GM13976 (cell line): ENCODE measurements at places on chromosomes 2 and 18.

- no peak for DNase-seq
These were observed 37.7 kb downstream of the STON1 start for GRCh38 chr2:48567671-48568070.

DNA sequence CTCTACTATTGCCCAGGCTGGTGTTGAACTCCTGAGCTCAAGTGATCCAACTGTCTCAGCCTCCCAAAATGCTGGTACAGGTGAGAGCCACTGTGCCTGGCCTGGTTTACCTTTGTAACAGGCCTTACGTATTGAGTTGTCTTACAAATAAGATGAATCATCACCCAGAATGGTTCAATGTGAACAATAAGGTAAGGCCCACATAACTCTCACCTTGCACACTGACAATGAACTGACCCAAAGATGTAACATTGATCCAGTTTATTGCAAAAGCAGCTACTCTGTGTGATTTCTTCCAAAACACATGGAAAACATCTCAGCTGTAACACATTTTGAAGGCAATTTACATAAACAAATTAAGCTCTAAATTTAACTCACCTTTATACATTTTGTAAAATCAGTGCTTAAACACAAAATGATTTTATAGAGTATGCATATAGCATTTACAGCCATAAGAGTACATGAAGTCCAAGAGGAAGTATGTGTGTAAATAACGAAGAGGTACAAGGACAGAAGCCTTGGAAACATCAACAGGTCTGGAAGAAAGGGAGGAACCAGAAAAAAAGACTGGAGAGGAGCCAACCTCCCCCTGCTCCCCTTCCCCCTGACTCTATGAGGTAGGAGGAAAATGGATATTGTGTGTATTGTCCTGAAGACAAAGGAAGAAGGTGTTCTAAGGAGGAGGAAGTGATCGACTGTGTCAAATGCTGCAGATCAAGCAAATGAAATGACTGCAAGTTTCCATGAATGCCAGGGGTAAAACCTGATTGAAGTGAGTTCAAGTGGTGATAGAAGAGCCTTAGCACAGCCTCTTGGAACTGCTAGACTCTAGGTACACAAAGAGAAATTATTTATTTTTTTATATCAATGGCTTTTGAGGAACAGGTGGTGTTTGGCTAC lies 5.6 kb upstream of the WDFY1 start:
- no peak for DNase-seq

DNA sequence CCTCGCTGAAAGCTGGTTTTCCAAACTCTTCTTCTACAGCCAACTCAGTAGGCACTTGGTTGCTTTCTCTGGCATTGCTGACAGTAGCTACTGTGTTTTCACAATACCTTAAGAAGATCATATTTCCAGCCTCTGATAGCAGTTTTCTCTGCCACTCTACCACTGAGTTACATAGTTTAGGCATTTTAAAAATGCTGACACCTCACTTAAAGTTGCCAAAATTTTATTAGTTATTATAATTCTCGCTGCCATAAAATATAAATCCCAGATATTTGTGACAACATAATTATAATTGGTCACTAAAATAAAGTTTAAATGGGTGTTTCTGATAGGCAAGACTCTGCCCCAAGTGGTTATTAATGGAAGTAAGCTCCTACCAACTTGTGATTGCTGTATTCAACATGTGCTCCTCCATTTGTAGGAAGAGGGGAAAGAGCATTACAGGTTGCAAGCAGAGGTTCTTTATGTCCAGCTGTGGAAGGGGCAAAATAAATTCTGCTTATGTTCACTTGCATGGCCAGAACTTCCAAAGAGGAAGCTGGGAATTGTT lies 1202.8 kb downstream of the CNTNAP5 start:
- no peak for DNase-seq

- DNase-seq = no peak
These were observed 484.7 kb upstream of the RAB12 start for GRCh38 chr18:8124232-8125146.

DNA sequence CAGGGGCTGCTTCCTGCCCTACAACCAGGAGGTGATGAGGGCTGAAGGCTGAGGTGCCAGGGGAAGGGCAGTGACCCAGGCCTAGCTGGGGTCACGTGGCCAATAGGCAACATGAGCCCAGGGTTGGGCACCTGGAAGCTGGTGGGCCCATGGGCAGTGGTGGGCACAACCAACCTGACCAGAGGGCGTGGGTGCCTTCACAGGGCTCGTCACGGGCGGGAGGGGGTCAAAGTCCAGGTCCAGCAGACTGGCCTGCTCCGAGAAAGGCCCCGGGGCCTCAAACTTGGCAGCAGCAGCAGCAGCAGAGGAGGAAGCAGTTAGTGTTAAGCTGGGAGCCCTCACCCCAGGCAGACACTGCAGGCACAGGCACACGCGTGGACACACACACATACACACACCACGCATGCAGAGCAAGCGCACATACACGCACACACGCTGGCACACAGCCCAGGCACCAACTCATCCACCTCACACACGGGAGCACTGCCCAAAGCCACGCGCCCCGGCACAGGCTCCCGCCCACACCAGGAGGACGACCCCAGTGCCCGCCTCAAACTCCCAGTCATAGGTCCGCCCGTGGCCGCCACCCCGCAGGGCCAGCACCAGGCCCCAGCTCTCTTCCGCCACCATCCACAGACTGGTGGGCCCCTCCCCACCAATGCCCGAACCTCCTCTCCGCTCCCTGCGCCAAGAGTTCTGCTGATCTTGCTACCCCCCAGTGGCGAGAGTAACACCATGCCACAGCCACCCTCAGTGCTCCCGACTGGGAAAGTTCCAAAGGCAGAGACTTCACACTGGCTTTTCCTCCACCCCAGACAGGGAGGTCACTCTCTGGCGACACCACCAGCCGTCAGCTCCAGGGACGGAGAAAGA lies 53.0 kb downstream of the BIN1 start:
- DNase-seq = no peak

GRCh38 chr2:33581872-33582271 lies 17.2 kb downstream of the FAM98A start:
- no peak for DNase-seq

GRCh38 chr18:54641734-54642133 lies 50.7 kb downstream of the DYNAP start:
- DNase-seq = no peak

DNA sequence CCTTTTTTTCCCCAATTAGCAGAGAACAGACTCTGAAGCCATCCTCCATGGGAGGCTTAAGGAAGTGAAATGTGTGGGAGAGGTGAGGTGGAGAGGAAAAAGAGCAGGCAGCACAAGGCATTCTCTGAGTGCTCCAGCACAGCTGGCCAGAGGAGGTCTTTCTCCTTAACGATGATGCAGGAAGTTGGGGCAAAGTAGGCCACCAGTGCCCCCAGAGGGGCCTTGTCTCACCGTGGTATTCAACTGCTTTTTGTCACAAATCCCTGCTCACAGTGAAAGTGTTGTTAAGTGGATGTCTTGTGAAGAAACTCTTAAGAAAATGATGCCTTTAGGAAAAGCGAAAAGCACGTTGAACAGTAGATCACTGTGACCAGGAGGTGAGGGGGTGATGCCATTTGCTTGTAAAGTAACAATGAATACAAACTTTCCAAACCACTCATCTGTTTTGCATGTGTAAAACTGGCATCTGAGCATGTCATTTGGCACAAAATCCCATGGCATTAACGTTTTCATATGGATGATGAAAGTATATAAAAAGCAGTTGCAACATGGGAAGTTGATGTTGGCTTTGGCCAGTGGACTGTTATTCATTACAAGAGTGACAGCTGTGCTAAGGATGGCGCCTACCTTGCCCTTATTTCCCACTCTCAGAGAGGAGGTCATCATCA lies 49.2 kb upstream of the CDC42EP3 start:
- DNase-seq = no peak

DNA sequence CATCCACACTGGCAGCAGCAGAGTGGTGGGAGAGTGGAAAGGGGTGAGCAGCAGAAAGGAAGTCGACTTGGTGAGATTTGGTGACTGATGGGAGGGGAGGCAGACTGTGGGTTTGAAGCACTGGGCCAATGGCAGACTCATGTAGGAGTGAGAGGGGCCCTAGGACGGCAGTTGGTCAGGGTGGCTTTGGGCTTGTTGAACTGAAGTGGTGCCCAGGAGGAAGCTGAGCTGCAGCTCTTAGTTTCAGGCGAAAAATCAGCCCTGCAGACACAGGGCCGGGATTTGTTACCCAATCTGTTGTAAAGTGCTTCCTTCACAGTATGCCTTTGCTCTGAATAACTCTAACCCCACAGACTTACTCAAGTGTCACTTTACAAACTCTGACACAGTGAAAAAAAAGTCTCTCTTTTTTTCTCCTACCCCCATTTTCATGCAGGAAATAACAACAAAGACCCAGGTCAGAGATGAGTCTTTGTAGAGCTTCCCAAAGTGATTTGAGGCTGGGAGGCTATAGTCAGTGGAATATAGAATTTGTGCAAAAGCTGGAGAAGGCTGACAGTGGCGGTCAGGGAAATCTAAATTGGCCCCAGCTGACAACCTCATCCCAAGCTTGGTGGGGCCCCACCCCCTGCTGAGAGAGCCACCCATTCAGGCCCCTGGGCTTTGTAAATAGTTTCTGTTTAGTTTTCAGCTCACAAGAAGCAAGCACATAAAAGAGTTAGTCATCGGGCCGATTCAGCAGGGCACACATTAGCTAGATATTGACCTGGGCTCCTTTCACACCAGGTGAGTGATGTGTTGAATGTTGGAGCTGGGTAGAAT lies 226.9 kb downstream of the VAPA start:
- no peak for DNase-seq

DNA sequence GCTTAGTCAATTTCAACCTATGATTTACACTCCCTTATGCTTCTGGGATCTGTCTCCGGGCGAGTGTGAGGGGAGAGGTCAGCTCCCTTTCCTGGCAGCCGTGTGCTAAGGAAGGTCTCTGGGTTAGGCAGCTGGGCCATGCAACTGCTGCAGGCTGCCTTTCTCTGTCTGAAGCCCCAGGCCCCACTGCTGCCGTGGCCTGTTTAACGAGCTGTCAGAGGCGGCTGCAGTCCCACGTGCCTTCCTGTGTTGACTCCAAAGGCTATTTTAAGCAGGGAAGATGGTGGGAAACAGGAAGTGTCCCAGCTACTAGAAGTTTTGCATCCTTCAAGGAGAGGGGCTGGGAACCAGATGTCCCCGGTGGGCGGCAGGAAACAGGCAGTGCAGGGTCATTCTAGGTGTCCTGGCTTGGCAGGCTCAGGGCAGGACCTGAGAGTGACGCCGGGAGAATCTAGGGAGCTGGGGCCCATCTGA lies 186.4 kb downstream of the TNS1 start:
- no peak for DNase-seq

DNA sequence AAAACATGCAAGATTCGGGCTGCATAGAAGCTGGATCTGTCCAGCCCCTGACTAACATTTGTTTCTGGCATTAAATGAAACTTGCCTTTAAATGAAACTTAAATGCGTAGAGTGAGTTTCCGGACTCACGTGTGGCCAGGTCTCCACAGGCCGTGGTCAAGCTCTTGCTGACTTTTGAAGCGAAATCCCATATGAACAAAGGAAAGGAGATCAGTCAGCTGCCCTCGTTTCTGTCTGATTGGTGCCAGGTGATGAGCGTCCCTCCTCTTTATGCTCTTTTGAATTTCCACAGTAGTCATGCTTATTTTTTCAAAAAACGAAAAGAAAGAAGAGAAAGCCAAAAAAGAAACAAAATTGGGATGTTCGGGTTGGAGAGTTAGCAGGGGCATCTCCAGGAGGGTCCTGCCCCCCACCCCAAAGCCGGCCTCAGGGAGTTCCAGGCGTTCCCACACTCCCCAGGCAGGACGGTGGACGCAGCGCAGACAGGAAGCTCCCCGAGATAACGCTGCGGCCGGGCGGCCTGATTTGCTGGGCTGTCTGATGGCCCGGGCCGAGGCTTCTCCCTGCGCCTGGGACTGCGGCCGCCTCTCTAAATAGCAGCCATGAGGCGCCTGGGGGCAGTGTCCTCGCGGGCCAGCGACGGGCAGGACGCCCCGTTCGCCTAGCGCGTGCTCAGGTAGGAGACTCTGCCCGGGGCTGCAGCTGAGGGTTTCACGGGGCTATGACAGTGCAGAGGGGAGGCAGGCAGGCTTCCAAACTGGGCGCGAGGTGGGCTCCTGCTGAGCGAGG lies at the start of gene COLEC11:
Gene COLEC11, plus strand, starts transcription at position 620 of the 789 bp plus-strand sequence. CDS start 9,229 bp downstream, outside the sequence.
- DNase-seq = no peak

GRCh38 chr2:124501575-124502152 lies 476.6 kb downstream of the CNTNAP5 start:
- DNase-seq = no peak

DNA sequence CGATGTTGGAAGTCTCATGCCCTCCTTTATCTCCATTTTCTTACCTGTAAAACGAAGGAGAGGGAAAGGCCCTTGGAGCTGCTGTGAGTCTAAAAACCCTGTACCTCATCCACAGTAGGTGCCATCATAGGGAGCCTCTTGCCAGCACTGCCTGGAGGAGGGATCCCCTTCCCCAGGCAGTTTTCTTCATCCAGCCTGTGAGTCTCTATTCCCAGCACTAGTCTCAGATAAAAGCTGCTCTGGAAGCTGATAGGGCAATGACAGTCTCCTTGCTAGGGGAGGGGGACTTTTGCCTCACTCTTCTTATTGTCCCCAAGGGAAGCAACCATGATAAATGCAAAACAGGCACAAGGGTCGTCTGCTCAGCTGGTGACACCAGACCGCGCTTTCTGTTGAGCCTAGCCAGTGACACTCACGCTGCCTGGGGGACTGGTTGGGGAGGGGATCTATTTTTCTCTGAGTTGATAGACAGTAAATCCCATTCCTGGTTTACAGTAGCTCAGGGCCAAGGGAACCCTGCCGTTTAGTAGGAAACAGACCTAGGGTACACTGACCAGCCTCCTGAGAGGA lies 139.5 kb upstream of the NABP1 start:
- DNase-seq = no peak

- DNase-seq = no peak
These were observed 75.7 kb downstream of the ADAM23 start for GRCh38 chr2:206518997-206519396.

DNA sequence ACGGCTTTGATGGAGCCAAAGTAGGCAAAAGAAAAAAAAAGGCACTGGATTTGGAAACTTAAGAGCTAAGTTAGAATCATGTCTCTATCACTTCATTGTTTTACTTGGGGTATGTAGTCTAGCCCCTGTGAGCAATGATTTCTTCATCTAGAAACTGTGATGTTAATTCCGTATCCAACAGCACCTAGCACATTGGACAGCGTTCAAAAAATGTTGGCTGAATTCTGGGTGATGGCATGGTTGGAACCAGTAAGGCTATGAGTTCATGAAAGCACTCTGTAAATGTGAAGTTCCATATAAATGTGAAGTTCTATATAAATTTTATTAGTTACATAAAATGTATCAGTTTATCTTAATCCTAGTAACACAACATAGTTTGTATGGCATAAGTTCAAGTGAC lies 308.5 kb upstream of the HNMT start:
- DNase-seq = no peak

GRCh38 chr2:100953406-100954043 lies 48.6 kb upstream of the RPL31 start:
- no peak for DNase-seq

- no peak for DNase-seq
These were observed 202.1 kb downstream of the CTIF start for GRCh38 chr18:48740851-48741485.
